Stimulated activated CD8-positive, alpha-beta memory T cell treated with anti-CD3 and anti-CD28 coated beads, Interleukin-4, amount 100 ng/mL, for 4 hours (primary cell): ENCODE measurements at places on chromosomes 16 and 17.
A peak's percentile ranks its signal among the peaks of the same experiment; 100 is the strongest.

DNA sequence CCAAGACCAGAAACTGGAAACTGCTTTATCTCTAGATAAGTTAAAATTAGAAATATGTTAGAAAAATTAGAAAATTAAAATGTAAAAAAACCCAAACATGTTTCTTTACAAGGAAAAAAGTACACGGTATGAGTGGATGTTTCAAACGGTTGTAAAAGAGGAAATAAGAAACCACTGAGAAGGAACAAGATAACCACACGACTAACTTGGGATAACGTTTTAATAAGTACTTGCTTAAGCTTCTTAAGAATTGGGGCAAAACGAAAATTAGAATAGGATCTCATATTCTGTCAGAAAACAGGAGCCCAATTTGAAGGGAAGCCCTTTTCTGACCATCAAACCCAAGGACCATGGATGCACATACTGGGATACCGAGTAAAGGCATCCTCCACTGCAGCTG is 31.0 kb downstream of the MBTPS1 start:
- no peak for DNase-seq

GRCh38 chr16:82638095-82638798 is 11.5 kb downstream of the CDH13 start:
- no peak for DNase-seq

- DNase-seq = no peak
Measured at GRCh38 chr16:4987250-4987579, 29.1 kb downstream of the SEC14L5 start.

DNA sequence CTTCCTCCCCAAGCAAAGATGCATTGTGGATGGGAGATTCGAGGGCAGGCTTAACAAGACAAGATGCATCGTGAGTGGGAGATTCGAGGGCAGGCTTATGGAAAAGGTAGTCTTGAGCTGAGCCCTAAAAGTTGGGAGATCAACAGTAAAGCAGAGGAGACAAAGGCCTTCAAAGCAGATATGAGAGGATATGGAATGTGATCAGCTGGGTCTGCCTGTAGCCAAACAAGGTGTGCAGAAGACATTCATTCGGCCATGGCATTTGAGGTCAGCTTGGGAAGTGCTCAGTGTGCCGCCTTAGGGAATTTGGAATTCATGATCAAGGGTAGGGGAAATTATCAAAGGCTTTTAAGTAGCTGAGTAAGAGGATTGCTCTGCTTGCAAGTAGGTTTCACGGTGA is 39.5 kb downstream of the DNAH9 start:
- no peak for DNase-seq

DNA sequence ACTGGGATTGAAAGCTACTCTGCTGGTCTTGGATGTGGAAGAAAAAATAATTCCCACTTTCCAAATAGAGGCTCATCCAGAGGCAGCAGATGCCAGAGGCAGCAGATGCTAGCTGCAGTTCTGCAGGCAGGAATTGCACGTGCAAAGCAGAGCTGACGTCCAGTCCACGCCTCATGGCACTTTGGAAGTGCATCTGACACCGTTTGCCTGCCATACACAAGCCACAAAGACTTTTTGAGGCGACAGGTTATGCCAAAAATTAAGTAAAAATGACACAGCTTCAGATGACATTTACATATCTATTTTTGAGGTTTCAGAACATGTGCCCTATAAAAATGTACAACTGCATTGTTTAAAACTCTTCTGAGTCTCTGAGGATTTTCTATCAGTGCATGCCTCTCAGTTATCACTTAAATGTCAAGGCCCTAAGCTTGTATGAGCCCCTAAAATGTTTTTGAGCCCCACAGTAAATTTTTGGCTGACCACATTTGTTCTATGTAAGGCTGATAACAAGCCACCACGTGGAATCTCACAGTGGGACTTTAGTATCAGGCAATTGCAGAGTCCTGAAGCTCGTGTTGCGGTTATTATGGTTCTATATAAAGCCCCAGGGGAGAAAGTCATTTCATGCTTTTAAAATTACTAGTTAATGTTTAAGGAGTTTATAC is 239.2 kb downstream of the PRKCA start:
- DNase-seq = no peak

DNA sequence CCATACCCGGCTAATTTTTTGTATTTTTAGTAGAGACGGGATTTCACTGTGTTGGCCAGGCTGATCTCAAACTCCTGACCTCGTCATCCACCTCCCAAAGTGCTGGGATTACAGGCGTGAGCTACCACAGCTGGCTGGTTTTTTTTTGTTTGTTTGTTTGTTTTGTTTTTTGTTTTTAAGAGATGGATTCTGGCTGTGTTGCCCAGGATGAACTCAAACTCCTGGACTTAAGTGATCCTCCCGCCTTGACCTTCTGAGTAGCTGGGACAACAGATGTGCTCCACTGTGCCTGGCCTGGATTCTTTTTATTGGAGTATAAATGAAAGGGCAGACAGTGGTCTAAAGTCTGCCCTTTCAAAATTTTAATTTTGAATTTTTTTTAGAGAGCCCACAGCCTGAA is 44.7 kb downstream of the FOXK2 start:
- DNase-seq = no peak

DNA sequence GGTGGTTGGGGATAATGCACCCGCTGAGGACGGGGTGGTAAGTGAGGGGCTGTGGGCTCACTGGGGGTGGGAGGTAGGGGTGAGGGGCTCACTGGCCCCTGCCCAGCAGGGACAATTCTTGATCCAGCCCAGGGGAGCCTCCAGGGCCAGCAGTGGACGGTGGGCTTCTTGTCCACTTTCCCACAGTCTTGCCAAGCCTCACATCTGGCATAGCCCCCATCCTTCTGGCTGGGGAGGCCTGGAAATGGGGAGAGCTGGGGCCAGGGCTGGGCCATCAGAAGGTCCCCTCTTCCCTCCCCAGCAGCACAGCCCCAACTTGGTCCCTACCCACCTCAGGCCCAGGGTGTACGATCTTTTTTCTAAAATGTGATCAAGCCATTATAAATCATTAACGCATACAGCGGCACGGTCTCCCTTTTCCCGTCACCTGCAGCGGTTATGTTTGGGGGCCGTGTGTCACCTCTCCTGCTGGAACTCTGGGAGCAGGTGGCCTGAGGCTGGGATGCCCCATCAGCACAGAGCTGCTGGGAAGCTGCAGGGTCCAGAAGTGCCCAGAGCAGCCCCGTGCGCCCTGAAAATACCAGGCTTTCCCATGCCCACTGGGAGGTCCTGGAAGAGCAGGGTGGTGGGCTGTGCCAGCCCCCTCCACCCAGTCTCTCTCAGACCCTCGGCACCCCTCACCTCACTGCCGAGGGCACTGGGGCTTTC is 7.2 kb upstream of the SETD6 start:
- no peak for DNase-seq

- DNase-seq = no peak
Measured at GRCh38 chr17:31480904-31481782, 89.7 kb downstream of the RAB11FIP4 start.

GRCh38 chr16:24998201-24998600 is 17.0 kb downstream of the ARHGAP17 start:
- no peak for DNase-seq

- no peak for DNase-seq
Measured at GRCh38 chr17:18187821-18188761, 4.5 kb downstream of the ALKBH5 start.

GRCh38 chr17:17677299-17678040 is 3.8 kb upstream of the RAI1 start:
- DNase-seq = no peak

GRCh38 chr16:13873835-13874438 is 46.0 kb upstream of the ERCC4 start:
- DNase-seq = no peak

DNA sequence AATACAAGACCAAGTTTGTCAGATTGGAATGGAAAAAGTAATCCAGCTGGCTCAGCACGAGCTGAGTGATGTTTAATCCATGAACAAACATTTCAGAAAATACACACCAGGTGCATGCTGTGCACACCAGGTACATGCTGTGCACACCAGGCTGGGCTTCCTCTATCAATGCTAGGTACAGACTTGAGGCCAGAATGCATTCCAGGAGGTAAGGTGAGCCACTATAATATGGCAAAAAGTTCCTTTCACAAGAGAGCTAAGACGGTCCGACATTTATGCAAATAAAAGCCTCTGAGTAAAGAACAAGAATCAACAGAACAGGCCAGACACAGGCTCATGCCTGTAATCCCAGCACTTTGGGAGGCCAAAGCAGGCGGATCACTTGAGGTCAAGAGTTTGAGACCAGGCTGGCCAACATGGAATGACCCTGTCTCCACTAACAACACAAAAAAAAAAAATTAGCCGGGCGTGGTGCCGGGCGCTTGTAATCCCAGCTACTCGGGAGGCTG is 128.2 kb downstream of the ZNF778 start:
- no peak for DNase-seq

- DNase-seq = no peak
Measured at GRCh38 chr17:3712811-3713463, 10.8 kb upstream of the HASPIN start.

DNA sequence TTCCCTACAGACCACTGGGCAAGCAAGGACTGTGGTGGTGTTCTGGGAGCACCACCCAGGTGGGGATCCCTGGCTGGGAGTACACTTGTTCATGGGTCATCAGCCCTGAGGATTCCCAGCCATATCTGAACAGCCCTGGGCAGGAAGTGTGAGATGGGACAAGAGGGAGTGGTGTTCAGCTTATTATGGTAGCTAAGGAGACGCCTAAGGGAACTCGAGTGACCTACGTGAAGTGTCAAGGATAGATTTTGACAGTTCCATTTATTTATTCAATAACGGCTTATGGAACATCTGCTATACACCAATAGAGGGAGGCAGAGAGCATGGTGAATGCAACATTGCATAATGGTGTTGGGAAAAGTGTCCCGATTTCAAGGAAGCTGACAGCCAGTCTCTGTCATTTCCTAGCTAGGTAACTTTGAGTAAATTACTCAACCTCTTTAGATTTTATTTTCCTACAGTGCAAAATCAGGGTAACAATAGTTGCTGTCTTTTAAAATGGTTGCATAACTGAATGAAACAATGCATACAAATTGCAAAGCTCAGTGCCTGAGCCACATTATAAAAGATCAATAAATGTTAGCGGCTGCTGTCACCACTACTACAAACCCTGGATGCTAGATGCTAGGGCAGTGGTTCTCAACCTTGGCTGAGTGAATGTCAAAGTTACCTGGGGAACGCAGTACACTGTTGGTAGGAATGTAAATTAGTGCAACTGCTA is 534.1 kb downstream of the GRIN2A start:
- DNase-seq = no peak

DNA sequence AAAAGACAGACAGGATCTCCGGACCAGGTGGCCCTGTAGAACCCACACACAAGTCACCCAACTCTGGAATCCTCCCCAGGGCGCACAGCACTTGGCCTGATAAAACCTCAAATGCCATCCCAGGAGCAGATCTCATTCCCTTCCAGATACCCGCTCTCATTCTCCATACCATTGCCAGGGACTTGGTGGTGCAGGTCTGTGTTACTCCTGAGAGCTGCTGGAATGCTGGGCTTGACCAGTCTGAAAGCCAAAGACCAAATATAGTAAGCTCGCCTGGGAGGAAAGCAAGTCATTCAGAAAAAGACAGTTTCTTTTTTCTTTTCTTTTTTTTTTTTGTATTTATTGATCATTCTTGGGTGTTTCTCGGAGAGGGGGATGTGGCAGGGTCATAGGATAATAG is 10.7 kb downstream of the MKS1 start:
- DNase-seq = no peak

DNA sequence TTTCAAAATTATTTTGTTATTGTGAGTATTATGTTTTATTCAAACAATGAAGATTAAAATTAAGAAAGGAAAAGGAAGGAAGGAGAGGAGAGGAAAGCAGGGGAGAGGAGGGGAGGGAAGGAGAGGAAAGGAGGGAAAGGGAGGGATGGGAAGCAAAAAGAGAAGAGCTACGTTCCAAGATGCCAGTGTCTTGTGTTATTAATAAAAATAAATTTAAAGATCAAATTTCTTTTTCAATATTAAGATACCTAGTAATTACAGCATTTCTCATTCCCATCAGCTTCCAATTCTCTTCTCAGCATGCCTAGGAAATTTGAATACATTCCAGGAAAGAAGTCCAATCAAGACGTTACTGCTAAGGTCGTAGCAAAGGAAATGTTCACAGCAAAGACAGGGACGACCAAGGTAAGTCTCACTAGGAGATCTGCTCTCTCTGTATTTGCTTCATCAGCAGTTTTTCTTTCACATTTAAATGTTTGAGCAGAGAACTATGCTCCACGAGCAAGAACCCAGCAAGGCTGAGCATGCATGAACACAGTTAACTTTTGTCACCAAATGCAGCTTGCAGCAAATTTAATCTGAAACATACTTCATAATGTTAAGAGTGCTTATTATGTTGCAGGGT is 63.3 kb upstream of the HLF start:
- DNase-seq = no peak

DNA sequence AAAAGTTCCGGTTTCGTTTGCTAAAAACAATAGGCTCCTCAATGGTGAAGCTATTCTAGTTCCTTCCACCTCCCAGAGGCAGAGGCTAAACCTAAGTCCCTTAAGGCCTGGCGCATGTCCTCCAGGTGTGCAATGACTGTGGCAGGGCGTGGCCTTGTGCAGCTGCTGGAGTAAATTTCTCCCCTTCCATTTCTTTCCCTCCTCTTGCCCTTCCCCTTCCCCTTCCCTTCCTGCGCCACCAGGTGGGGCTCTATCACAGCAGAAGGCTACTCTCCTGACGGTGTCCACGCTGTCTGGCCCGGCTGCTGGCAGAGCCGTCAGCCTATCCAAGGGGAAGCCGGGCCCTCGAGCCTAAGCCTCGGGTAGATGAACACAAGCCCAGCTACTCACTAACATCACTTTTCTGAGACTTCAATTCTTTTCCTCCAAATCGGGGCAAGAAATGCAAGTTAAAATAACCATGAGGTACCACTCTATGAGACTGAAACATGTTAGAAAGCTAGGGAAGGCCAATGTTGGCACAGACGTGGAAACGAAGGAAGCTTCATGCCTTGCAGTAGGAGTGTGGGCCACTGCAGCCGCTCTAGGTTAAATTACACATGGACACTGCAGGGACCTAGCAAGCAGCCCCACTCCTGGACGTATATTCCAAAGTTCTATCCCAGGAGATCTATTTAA is 34.4 kb downstream of the C16orf78 start:
- peak; percentile 27 for DNase-seq

GRCh38 chr17:77943971-77944370 is 14.5 kb upstream of the TNRC6C start:
- no peak for DNase-seq

DNA sequence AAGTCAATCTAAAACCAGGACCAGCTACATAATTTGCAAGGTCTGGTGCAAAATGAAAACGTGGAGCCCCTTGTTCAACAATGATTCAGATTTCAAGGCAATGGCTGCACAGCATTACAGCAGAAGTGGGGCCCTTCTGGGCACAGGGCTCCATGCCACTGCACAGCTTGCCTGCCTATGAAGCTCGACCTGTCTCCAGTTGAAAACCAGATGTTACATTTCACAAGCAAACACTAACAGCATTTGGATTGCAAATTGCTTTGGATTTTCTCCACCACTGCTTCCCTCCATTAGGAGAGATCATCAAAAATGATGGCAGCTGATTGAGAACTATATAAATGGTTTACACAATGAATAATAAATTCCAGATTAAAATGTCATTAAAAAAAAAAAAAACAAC is 551.4 kb upstream of the ZFHX3 start:
- no peak for DNase-seq

- DNase-seq = no peak
Measured at GRCh38 chr16:53775821-53776431, 72.0 kb downstream of the FTO start.
